ENCODE measurements at places on chromosomes 4 and X. TPM values are rescaled to one million over a fixed set of nuclear protein-coding genes. Genes with fewer than 3 reads are reported as not detected.

GRCh38 chrX:65741823-65742222 is 74.4 kb downstream of the MSN start:
- no peak for DNase-seq
- H3K36me3 ChIP-seq, result peaks cover 6% of the 10 kb centered on the region
- peaks cover 58% of the 10 kb centered on the region for H3K4me1 ChIP-seq

DCX gene
- not detected for total RNA-seq

TSPAN7 gene
- total RNA-seq, result 0.62 TPM

RAI2 gene
- total RNA-seq, result 1.5 TPM

TMEM35A gene
- total RNA-seq, result not detected

All from activated T-cell treated with anti-CD3 and anti-CD28 coated beads, Interleukin-2, amount 50 U/mL, for 72 hours (primary cell).